ENCODE measurements at places on chromosomes 12 and 14.
A peak's percentile ranks its signal among the peaks of the same experiment; 100 is the strongest.

DNA sequence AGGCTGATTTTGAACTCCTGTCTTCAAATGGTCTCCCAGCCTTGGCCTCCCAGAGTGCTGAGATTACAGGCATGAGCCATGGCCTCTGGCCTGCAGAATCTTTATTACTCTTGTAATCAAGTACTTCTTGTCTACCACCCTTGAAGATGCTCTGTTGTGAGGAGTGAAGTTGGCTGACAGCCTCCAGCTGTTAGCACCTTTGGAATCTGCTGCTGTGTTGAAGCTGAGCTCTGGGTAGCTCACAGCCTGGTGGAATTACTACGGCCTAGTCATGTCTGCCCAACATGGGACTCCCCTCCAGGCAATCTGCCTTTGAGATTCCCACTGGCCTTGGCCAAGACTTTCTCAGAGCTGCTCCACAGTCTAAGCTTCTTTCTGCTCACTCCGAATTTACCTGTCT is 5.8 kb upstream of the C12orf75 start:
- DNase-seq: no peak

- no peak for DNase-seq
These were observed 80.8 kb upstream of the BCL11B start for GRCh38 chr14:99352688-99353280.

DNA sequence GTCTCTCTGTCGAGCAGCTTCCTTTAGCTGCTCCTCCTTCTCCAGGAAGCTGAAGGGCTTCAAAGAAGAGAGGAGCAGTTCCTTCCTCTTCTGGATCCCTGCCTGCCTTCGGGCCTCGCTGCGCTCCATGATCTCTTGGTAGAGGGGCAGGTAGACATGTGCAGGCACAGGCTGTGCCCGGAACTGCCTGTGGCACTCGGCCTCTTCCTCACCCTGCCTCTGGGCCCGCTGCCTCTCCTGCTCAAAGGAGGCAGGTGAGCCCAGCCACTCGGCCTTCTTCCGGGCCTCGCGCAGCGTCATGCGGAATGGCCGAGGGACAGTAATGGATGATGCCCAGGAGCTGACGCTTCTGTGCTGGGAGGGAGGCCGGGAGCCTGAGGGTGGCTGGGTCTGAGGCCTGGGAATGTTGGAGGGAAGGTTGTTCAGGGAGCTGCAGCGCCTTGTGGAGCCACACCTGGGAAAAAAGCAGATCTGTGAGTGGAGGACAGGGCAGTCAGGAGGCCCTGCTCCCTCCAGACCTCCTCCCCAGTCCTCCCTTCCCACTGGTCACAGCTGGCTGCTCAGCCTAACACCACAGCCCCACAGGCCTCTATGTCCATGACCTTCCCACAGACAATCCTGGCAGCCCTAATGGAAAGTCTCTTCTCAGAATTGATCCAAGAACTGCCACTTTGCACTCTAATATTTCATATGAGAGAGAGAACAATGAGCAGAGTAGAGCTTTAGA is 5.3 kb downstream of the FAM161B start:
- no peak for DNase-seq

- no peak for DNase-seq
These were observed 26.6 kb upstream of the LIMA1 start for GRCh38 chr12:50309950-50310349.

DNA sequence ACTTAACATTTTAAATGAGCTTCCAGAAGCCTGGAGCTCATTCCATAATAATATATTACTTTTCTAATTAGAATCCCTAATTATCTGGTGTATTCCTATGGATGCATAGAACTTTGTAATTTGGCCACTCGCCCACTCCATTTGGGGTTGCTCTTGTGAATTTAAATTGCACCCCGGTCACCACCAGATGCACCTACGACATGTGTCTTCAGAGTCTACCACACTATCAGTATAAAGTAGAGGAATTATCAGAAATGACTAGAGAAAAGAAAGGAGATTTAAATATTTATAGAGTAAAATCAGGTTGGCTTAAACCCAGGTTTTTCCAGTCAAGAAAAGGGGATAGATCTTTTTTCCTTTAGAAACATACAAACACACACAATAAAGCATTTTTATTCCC is 145.8 kb upstream of the DCN start:
- DNase-seq: no peak

GRCh38 chr14:38705220-38705619 is 397.8 kb downstream of the SEC23A start:
- no peak for DNase-seq

DNA sequence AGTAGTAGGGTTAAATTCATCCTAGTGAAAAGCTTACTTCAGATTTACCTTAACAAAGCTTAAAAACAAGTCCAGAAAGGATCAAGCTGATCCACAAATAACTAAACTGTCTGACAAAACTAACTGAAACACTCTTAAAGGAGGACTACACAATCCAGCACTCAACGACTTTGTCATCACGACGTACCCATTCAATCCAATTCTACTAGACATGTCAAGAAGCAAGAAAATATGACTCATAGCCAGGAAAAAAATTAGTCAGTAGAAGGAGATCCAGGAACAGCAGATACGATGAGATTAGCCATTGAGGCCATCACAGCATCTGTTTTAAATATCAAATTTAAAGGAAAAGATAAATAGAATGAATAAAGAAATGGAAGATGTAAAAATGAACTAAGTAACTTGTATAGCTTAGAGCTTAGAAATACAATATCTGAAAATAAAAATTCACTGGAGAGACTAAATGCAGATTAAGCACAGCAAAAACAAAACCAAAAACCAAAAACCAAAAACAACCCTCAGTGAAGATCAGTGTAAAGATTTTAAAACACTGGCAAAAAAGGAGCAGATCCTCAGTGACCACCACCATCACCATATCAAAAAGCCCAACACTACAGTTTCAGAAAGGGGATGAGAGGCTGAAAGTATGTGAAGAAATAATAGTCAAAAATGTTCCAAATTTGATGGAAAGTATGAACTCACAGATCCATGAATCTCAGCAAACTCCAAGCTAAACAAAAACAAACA is 95.0 kb upstream of the CCND2 start:
- DNase-seq: peak; percentile 89

DNA sequence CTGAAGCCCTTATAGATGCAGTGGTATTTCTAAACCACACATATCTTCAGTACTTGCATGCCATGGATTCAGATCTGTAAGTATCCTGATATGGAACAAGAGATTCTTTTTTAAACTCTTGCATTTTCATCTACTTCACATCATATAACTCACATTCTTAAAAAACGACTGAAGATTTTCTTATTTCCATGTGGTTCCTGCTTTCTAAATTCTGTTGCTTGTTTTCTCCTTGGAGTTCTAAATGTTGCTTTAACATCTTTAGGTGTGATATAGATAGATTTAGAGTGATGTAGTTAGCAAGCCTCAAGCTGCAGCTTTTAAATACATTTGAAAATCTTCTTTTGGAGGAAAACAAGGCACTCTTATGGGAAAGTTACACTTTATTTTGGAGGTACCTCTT is 455.4 kb downstream of the FOXG1 start:
- no peak for DNase-seq

GRCh38 chr12:6635856-6636531 is at the start of gene LPAR5:
Gene LPAR5, minus strand, starts transcription at chr12:6635959. Its CDS starts 14,711 bp downstream, at chr12:6621248.
- DNase-seq: peak; percentile 19

GRCh38 chr14:101365329-101366158 is 195.8 kb upstream of the DIO3 start:
- DNase-seq: no peak

GRCh38 chr12:131005161-131006035 is 51.7 kb downstream of the ADGRD1 start:
- no peak for DNase-seq

GRCh38 chr14:91482263-91483013 is 27.7 kb downstream of the PPP4R3A start:
- no peak for DNase-seq

GRCh38 chr12:89960011-89960507 is 251.4 kb upstream of the ATP2B1 start:
- DNase-seq: peak; percentile 70

DNA sequence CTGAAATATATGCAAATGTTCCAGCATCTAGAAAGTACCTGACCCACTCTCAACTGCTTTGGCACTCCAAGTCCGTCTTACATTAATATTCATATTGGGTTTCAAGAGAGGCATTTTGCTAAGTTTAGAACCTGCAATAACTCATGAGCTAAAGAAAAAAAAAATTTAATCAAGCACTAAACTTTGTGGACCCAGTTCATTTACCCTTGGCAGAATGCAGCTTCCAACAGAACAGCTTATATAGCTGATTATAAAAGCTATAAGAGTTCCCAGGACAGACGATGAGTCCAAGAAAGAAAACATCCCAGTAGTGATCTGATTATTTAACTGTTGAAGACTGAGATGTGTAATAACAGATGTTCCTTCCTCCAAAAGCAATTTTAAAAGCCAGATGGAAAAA is 592.0 kb downstream of the KCNH5 start:
- no peak for DNase-seq

DNA sequence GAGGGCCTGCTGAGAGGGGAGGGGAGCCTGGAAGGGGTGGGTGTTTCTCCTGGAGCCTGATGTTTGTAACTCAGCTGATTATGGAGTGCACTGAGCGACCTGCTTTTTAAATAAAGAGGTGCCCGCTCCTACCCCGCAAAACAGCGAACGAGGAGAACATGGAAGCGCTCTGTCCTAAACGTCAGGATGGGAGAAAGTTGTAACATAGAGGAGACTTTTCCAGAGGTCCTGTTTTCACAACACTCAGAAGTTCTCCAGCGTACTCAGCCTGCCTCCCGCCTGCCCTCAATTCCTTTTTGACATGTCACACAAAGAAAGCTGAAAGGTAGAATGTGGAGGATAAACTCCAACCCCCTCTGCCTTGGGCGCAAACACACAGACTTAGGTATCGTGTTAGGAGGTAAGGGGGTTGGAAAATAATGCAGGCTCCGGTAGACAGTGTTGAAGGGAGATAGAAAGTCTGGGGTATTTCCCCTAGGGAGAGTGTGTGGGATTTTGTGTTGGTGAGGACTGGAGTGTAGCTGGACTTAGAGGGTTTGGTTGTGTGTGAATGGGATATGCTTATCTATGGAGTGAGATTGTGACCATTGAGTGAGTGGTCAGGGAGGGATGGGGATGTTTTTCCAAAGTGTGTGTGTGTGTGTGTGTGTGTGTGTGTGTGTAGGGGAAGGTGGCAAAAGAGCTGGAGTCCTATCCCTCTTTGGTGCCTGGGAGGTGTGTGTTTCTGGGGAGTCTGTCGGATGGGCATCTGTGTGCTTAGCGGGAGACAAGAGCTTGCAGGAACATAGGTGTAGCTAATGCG is 2.1 kb downstream of the NTF3 start:
- DNase-seq: no peak

- peak; percentile 28 for DNase-seq
These were observed 126.6 kb downstream of the CHST11 start for GRCh38 chr12:104583301-104583700.

- DNase-seq: no peak
These were observed 6.5 kb upstream of the CPM start for GRCh38 chr12:68939505-68939904.

- DNase-seq: no peak
These were observed 318.4 kb downstream of the SYT1 start for GRCh38 chr12:79183003-79183402.

DNA sequence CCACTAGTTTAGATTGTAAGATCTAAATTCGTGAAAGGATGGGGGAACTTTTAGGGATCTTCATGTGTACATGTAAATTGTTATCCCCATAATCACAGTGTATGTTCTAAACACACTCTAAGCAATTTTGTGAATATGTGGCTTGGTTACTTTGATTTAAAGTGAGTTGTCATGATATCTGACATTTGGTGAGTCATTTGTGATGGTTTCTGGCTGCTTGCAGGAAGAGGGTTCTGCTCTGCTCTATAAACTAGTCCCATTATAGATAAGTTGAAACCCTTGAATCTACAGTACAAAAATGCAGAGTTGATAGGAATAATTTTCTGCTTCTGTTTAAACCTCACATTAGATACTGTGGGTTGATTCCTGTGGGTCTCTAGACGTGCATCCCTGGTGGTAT is 14.8 kb downstream of the GUCY2C start:
- DNase-seq: no peak

GRCh38 chr14:49769171-49769570 is 1.2 kb downstream of the KLHDC2 start:
- no peak for DNase-seq

DNA sequence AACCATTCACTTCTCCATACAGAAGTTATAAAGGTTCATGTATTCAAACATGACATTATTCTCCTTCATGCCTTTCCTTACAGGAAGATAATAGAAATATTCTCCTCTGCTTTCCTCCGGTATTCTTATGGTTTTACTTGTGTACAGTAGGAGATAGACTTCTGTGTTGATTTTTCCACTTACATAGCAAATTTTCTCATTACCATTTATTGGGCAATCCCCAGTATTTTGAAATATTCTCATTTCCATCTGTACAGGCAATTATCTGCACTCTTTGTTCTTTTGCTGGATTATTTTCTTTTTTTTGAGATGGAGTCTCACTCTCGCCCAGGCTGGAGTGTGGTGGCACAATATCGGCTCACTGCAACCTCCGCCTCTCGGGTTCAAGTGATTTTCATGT is 11.0 kb downstream of the PXMP2 start:
- no peak for DNase-seq

DNA sequence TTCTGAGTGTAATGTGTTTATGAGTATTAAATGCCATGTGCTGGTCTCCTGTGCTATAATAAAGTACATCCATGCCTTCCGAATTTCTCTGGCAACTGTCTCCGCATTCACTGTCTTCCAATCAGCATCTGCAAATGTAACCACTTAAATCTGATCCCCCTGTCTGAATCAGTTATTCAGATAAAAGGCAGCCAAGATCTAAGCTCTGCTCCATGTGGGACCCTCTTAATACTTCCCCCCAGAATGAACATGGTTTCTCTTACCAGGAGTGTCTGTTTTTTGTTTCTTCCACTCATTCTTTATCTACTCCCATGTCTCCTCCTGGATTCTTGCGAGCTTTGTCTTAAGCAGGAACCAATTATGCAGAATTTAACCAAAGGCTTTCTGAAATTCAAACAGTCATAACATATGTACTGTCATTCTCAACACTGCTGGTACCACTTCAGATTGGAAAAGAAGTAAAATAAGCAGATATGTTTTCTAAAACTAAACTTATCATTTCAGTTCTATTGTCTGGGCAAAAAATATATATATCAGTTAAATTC is 996.7 kb upstream of the FLRT2 start:
- DNase-seq: no peak

DNA sequence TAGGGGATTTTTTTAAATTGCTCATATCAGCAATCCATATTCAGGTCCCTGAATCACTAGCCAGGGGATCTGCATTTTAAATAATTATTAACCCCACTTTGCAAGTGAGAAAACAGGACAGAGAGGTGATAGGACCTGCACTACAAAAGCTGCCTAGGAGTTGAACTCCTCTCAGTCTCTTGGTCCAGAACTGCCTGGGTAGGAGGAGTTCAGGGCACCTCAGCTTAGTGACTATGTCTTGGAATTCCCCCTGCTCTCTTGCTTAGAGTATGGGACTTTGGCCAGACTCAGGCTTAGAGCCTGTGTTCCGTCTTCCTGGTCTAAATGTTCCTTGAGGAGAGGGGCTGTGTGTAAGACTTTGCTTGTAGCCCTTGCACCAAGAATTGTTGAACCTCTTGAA is 68.2 kb upstream of the WSCD2 start:
- DNase-seq: no peak

GRCh38 chr14:90704738-90705392 is 111.4 kb downstream of the TTC7B start:
- no peak for DNase-seq
